Activated CD4-positive, alpha-beta T cell treated with anti-CD3 and anti-CD28 coated beads, Interleukin-2, Interleukin-6, amounts not matched to agents 100 ng/mL and 50 ng/mL, durations not matched to agents 16 hours and 8 hours (primary cell): ENCODE measurements at places on chromosomes 2 and 18.

DNA sequence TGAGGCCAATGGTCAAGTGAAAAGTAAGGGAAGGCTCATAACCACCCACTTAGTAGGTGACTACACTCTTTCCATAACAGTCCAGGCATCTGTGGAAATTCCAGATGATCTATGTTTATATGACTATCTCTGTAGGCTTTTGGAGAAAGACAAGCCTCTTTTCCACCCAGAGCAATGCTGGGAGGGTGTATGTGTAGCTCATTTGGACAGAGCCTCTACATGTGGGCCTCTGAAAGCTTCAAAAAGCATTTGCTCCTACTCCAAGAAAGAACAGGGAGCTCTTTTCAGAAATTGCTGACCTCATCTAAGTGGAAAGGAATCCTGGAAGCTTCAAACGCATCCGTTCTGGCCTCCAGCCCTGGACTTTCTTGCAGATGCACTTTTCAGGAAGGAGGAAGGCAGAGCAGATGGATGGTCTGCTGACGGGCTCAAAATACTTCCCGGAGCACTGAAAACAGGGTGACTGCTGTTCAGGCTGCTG is 308.7 kb downstream of the LRATD1 start:
- no peak for DNase-seq

GRCh38 chr2:234930397-234930796 is 21.4 kb upstream of the SH3BP4 start:
- DNase-seq: no peak

DNA sequence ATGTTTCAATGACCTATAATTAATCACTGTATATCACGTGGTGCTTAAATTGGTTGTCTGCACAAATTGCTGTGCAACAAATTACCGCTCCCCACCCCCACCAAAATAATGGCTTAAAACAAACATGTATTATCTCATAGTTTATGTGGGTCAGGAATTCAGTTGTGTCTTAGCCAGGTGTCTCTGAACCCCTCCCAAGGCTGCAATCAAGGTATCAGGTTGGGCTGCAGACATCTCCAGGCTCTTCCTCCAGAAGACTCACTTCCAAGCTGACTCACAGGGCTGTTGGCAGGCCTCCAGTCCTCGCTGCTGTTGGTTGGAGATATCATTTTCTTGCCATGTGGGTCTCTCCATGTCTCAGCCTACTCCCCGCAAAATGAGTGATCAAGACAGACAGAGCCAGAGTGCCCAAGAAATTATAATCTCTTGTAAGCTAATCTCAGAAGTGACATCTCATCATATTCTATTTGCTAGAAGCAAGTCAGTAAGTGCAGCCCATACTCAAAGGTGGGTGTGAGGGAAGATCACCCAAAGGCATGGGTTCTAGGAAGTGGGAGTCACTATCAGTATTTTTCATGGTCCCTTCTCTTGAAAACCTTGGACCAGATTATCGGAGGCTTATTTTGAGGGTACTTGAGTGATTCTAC is 38.4 kb downstream of the SPC25 start:
- DNase-seq: no peak

DNA sequence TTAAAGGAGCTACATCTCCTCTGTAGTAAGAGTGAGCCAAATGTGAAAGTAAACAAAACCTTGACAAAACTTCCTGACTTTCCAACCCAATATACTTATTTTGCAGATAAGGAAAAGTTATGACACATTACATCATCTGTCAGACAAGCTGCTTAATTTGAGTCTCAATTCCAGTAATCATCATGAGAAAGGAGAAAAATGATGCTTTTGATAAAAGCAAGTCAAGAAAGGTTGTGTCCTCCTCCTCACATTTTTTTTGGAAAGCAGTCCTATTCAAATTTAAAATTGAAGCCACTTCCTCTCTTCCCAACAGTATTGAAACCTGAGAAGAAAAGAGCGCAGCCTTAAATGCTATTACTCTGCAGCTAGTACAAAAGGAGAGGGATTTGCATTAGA is 519.6 kb downstream of the LRP1B start:
- DNase-seq: no peak

DNA sequence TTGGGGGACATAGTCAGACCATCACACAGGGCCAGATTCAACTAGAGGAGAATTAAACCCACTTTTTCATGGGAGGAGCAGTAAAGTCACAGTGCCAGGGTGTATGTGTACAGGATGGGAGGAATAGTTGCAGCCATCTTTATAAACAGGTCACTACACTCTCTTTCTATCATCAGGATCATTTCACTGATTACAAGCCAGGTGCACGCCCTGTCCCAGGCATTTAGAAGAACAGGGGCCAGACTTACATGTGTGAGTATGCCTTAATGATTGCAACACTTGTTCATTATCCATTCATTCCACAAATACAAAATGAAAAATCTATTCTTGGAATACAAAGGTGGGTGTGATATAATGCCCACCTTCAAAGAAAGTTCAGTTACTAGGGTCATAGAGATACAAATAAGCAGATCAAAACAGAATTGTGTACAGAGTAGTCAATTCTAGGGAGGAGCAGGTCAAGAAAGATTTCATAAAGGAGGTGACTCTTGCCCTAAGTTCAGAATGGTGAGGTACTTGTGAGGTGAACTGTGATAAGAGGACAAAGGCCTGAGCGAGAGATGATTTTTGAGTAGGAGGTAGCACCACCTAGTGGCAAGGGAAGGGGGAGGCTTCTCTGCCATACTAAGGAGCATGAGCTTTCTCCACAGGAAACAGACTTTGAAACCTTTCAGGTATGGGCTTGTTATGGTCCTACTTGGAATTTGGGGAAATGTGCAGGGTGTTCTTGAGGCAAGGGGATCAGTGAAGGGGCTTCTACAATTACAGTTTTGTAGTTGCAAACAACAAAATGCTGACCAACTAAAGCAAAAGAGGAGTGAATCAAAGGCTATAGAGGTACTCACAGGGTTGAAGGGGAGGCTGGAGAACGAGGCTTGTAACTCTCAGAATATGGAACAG is 156.3 kb downstream of the SUCLG1 start:
- DNase-seq: peak; percentile 64

GRCh38 chr2:45768208-45768607 is 116.7 kb downstream of the PRKCE start:
- no peak for DNase-seq

DNA sequence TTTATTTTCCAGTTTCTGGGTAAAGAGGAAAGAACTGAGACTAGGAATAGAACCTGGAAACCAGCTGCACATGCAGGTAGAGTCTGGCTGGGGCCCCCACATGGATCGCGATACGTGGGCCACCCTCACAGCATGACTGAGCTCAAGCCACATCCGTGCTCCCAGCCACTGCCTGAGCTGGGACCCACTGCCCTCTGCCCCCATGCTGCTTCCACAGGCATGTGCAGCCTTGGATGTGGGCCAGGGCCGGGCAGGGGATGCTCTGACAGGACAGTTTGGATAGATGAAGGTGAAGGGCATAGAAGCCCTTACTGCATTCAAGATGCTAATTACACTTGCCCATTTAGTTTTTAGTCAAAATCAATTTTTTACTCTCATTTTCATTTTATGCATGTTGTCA is 321.2 kb downstream of the DCDC2C start:
- no peak for DNase-seq

GRCh38 chr2:151114874-151115273 is 146.8 kb downstream of the RBM43 start:
- DNase-seq: no peak

GRCh38 chr2:118687192-118687591 is 160.3 kb downstream of the EN1 start:
- no peak for DNase-seq

DNA sequence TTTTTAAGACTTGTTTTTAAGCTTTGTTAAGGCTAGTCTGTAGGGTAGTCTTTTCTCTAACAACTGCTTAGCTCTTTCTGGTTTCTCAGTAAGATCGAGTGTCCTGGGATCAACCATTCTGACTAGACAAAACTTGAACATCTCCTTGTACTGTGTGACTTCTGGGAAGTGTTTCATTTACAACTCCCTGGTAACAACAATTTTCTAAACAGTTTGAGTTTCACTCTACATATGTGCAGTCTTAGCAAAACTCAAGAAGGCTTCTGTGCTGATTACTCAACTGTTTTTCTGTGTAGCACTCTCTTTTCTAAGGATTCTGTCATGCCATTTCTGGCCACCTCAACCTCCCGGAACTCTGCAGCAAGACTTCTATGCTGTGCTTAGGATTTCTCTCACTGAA is 204.5 kb downstream of the KIAA1328 start:
- no peak for DNase-seq

DNA sequence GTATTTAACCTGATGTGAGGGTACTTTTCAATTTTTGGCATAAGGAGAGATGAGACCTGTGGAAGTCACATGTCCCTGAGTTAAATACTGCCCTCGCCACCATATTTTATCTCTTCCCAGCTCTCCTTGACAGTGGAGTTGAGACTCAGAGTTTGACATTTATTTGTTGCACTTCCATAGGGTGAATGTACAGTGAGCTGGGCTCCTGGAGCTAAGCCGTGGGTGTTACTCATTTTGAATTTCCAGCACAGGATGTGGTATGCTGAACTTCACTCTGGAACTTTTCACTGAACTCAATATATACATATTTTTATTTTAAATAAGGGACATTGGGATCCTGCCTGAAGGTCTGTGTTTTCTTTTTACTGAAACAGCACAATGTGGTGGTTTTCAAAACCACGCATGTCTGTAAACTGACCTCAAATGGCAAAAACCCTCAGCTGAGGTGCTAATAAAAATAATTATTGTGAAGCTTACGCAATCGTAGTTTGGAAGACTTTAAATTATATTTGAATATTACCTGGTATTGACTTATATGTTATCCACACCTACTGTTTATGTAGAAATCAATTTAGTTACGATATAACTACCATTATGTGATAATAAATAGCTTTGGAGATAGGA is 12.1 kb downstream of the RNF144A start:
- DNase-seq: no peak

GRCh38 chr2:39433586-39434195 is 3.4 kb downstream of the MAP4K3 start:
- DNase-seq: no peak

DNA sequence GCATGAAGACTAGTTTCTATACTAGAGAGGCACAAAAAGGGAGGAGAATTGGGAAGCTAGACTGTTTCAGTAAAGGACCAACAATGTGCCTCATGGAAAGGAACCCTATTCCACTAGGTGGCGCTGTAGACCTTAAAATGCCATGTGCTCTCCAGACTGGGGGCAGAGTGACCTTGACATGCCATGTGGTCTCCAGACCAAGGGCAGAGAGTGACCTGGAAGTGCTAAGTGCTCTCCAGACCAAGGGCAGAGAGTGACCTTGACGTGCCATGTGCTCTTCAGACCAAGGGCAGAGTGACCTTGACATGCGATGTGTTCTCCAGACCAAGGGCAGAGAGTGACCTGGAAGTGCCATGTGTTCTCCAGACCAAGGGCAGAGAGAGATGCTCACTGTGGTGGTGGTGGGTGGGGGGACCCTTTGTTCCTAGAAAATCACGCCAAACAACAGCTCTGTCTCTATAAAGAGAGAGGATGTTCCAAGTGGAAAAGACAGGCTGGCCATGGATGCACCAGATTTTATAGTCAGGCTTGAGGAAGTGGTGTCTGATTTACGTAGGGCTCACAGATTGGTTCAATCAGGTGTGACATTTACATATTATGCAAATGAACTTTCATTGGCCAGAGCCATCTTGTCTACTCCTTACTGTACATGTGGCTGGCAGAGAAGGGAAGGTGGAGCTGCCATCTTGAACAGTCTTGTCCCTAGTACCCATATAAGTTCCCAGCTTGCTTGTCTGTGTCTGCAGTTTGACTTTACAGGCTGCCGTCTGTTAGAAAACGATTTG is 344.0 kb upstream of the DDX18 start:
- peak; percentile 56 for DNase-seq

DNA sequence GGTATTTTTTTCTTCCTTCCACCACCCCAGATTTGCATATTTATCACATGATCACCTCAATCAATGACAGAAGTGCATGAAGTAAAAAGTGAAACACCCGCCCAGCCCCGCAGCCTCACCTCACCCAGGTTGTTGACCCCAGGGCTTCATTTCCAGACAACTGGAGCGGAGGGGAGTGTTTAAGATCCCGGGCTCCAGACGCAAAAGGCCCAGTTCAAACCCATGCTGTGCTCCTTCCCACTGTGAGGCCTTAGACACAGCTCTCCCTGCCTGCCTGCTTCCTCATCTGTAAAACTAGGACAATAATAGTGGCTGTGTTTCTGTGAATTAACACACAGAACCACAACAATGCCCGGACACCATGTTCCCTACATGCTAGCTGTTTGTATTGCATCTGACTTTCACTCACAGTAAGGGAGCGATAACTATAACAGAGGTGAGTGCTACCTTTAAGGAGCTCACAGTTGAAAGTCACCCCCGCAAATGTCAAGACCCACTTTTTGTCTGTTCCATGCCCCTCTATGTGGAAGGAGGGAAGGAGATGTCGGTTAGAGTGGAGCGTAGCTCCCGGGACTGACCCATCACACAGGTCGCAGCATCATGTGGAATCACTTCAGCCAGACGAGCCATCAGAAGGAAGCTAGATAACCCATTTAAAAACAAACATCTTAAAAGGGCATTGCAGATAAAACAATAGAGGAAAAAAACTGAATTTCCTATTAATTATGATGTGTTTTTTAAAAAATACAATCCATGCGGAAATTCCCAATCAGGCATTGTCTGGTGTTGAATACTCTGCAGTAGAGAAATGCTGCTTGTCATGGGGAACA is 77.5 kb upstream of the DAPL1 start:
- no peak for DNase-seq

DNA sequence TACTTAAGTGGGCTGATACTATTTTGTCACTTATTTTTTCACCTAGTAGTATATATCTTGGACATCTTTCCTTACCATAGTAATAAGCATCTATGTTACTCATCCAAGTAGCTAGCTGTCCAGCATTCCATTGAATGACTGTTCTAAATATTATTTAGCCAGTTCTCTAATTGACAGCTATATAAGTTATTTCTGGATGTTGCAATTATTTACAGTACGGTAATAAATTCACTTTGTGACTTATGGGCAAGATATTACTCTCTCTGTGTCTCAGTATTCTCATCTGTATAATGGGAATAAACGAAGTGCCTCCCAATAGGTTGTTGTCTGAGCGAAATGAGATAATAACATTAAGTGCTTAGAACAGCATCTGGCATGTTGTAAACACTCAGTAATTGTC is 46.6 kb upstream of the AGAP1 start:
- no peak for DNase-seq

GRCh38 chr2:223989206-223989855 is 32.1 kb downstream of the MRPL44 start:
- no peak for DNase-seq

- no peak for DNase-seq
These were observed 1364.0 kb upstream of the NRXN1 start for GRCh38 chr2:52395912-52396311.

DNA sequence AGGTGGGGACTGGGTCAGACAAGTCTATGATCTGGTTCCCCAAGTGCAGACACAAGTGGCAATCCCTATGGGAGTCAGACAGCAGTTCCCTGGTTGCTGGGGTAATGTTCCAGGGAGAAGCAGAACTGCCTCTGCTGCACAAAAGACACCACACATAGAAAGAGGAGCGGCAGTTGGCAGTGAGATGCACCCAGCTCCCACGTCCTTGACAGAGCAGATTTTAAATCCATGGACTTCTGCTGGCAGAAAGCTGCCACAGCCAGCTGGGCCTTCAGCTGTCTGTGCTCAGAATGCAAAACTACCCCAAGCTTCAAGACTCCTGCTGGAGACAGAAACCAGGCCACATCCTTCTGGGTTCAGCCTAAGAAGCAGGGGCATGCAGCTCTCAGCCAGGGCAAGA is 147.2 kb downstream of the ETAA1 start:
- no peak for DNase-seq

GRCh38 chr18:11518788-11519685 is 90.4 kb upstream of the SLC35G4 start:
- DNase-seq: peak; percentile 74

GRCh38 chr2:23912054-23912453 is 14.9 kb downstream of the ATAD2B start:
- DNase-seq: no peak
